Foreskin keratinocyte (primary cell): ENCODE measurements at places on chromosomes 6 and 20. TPM values are rescaled to one million over a fixed set of nuclear protein-coding genes. Genes with fewer than 3 reads are reported as not detected.
A peak's percentile ranks its signal among the peaks of the same experiment; 100 is the strongest.

Gene TMEM217
- total RNA-seq: 0.63 and 0.78 TPM in 2 replicates

DNA sequence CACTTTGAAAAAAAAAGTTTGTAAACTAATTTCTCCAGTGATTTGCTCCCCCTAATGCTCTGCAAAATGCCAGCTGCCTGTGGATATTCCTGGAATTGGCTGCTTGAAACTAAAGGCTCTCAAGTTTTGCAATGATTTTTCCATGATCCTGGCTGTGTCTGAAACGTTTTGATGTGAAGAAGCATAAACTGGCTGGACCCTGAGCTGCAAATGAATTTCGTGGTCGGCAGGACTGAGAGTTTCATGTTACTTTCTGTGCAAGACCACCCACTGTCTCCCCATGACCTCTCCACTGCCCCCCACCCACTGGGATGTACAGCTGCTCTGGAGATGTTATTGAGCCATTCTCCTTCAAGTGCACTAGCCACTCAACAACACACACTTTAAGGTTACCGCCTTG, 171.3 kb upstream of the SSTR4 start:
- DNase-seq: no peak

- no peak for DNase-seq
These were observed 14.5 kb downstream of the TREM1 start for GRCh38 chr6:41271901-41272395.

GRCh38 chr6:161101517-161101916, 109.9 kb downstream of the MAP3K4 start:
- DNase-seq: no peak

GRCh38 chr6:168181876-168182275, 102.9 kb upstream of the FRMD1 start:
- DNase-seq: no peak

DNA sequence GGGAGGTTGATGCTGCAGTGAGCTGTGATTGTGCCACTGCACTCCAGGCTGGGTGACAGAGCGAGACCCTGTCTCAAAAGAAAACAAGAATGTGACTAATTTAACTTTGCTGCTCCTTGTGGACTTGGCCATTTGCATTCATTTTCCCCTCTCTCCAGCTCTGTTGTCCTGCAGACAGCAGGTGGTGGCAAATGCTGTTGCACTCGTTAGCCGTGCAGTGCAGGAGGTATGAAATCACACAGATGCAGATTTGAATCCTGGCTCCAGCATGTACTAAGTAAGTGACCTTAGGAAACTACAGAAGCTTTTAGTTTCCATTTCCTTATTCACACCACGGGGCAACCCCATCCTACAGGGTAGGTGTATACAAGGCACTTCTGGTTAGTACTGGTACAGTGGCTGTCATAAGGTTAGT, 9.6 kb upstream of the BEND3 start:
- DNase-seq: no peak

- no peak for DNase-seq
These were observed 341.6 kb downstream of the PRKN start for GRCh38 chr6:162385980-162386379.

DNA sequence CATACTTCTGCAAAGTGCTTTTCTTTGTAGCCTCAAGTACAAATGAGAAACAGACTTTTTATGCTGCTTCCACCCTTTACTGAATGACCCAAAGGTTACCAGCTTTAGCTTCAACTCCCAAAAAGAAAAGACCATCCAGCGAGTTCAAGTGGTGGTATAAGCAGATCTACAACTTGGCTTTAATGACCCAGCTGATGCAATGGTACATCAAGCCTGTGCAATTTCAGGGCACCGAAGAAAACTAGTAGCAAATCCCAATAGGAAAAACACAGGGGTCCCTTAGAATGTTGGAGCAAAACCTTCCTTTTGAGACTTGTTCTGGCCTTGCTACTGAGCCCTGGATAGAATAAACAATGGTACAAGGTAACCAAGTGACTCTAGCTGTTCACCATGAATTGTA, 33.8 kb downstream of the STX7 start:
- DNase-seq: no peak

- DNase-seq: no peak
These were observed 21.6 kb upstream of the CALHM6 start for GRCh38 chr6:116439522-116440051.

GRCh38 chr20:60240415-60240814, 282.2 kb downstream of the CDH26 start:
- DNase-seq: no peak

DNA sequence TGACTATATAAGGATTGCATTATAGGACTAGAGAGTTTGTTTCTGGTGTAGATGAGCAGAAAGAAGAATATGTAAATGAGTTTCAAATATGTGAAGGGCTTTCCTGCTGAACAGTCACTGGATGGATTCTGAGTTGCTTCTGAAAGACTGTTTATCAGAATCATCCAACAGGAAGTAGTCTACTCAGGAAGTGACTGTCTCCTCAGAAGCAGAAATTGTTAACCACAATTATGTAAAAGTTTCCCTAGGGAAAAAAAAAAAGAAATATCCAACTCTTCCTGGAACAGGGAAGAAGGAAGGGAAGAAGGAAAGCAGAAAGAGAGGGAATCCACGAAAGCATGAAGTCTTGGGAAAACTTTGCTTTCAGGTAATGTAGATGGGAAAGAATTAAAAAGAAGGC, 138.9 kb downstream of the TENT5A start:
- DNase-seq: peak; percentile 60

DNA sequence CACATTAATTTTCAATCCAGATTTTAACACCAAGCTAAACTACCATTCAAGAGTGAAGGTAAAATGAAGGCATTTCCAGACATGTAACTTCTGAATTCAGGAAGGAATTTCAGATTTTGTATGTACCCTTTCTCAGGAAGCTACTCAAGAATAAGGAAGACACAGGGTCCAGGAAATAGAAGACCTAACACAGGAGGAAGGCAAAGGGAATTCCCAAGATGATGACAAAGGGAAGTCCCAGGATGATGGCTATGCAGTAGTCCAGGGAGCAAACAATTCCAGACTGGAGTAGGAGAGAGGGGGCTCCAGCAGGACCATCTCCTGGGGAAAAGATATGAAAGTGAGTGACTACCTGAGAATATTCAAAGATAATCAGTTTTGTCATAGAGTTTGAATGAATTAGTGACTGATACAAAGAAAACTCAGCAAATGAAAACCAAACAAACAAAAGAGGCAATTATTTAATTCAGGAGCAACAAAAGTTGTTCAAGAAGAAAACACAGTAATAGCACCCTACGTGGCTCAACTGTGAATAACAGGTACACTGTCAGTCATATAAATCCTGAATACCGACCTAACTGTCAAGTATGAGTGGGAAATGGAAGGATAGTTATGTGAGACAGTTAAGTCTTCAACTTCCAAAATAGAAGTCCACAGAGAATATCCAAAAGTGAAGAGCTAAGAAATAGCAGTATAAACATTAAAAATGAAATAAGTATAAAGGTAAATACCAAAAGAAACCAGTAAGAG, 4.0 kb downstream of the RNF24 start:
- no peak for DNase-seq

Gene TBC1D20
- total RNA-seq: 23.0 and 28.8 TPM in 2 replicates

Gene DAAM2
- 0.04 TPM in 1 of 2 replicates, not detected in the other for total RNA-seq

DNA sequence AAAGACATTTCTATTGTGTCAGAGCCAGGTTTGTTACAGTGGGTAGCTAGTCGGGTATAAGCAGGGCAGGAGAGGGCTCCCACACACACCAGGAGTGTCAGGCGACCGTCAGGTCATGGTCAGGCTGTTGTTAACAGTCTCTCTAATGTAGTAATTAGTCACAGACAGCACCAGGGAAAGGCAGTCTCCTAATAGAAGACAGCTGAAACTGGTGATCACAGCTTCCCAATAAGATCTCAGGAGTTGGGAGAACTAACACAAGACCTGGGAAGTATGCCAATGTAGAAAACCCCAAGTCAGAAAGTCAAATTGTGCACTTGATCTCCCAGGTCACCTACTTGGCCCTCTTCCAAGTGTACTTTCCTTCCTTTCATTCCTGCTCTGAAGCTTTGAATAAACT, 53.0 kb upstream of the GPR6 start:
- DNase-seq: no peak

GRCh38 chr6:13438126-13438525, 49.3 kb downstream of the GFOD1 start:
- no peak for DNase-seq

Gene MCCD1
- not detected in 2 replicates for total RNA-seq

- DNase-seq: no peak
These were observed 15.9 kb upstream of the KCNK16 start for GRCh38 chr6:39338397-39338796.

- no peak for DNase-seq
These were observed 56.4 kb downstream of the NOX3 start for GRCh38 chr6:155399062-155399744.

Gene GJA1
- 70.7 and 79.8 TPM in 2 replicates for total RNA-seq

Gene EFCAB8
- total RNA-seq: not detected in 2 replicates

DNA sequence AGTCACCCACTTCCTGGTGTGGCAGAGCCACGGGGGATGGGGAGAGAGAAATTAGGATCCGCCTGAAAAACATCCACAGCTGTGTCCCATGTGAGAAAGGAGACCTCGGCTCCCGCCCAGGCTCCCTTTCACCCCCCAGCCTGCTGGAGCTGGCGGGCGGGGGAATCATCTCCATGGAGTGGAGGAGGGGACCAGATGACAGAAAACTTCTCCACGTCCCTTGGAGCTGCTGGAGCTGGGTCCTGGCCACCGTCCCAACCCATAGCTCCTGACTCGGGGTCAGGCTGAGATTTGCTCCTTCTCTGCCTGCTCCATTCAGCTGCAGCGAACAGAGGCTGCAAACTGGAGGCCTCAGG, 113.8 kb downstream of the CEBPB start:
- DNase-seq: no peak

DNA sequence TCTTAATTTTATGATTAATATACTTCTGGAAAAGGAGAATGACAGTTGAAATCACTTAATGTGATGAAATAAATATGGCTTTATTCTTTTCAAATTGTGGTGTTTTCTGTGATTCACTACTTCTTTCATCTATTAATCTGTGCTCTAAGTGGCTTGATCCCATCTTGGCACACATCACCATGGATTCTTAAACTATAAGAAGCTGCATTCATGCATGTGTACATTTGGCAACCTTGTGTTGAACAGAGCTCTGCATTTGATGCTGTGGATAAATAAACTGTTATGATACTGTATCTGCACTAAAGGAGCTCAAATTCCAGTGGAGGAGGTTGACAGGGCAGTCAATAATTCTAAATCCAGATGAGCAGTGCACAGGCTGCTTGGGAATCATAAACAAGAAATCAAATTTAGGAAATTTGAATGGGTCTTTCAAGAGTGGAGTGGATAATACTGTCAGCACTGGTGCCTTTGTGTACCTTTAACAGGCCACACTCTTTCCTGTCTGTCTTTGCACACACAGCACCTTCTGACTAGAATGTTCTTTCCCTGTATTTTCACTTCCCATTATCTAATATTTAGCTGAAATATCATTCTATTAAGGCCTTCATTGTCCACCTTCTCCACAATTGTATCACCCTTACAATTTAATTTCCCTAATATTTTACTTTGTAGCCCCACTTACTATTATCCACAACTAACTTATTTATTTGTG, 252.9 kb downstream of the GRM1 start:
- DNase-seq: no peak

- DNase-seq: no peak
These were observed 975.9 kb downstream of the KIF16B start for GRCh38 chr20:15597306-15597705.

Gene GHRH
- not detected in 2 replicates for total RNA-seq

DNA sequence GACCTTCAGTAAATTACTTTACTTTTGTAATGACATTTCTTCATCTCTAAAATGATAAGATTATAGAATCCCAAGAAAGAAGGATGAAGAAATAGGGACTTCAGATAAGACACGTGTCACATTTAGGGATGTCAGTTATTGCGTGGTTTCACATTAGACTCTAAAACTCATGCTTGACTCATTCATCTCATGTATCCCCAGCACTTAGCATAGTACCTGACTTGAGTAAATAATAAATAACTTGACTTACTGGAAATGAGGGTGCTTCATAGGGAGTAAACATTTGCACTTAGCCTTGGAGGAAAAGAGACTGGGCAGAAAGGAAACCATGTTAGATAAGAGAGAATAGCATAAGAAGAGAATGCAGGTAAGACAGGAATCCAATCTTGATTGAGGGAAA, 37.2 kb downstream of the VTA1 start:
- no peak for DNase-seq

Gene GABRR1
- total RNA-seq: not detected in 2 replicates

- DNase-seq: peak; percentile 37
These were observed 699.0 kb upstream of the CITED2 start for GRCh38 chr6:140073456-140073855.

DNA sequence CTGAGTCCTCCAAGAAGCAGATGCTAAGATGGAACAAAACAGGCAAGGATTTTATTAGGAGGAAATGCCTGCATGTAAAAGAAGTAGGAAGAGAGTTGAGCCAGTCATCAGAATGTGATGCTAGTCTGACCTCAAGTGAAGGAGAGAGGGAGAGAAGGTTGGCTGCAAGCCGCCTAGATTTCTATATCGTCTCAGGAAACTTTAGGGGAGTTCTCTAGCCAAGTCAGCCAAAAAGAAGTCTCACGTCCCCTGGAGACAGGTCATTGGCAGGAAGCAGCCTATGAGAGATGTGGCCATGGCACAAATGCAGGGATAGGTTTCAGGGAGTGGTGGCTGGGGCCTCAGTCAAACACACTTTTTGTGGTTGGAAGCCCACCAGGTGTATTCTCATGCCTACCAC, 378.0 kb downstream of the CD109 start:
- no peak for DNase-seq

DNA sequence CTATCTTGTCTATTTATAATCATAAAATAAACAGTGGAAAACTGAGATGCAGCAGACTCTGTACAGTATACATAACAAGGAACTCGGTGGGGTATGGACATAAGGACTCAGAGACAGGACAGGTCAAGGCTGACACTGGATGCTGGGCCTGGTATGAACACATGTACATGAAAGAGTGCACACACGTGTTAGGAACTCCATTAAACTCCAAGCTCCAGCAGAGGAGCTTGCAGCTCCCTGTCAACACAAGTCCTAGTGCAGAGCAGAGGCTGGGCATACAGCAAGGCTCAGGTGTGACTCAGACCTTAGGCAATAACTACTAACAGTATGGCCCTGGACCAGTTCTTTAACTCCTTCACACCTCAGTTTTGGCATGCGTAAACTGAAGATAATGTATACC, 17.1 kb downstream of the NAPB start:
- DNase-seq: peak; percentile 76

DNA sequence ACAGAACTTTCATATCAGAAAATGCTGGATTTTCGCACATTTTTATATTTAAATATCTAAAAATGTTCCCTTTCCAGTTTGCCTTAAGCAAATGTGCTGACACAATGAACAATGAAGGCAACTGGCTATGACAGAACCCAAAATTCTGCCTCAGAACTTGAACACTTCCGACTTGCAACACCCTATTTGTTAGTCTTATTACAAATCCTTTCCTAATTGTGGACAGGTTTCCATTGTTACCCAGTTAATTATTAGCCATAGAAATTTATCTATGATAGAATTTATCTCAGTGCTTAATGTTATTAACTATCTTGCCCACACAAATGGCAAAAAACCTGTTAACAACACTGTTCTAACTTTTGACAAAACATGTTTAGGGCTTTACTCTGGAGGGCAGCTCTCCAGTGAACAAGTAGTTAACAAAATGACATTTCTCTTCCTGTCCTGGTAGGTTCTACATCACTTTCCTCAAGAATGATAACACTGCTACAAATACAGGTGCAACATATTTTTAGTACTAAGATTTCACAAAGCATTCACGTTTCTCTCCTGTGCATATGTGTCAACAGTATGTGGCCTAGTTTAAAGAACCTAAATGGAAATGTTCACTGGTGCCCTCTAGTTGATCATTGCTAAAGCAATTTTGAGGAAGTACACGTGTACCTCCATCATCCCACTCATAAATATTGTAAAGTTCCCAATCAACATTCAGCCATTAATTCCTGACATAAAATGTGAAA, 58.4 kb downstream of the HIVEP2 start:
- DNase-seq: no peak

- no peak for DNase-seq
These were observed 19.7 kb upstream of the ULBP3 start for GRCh38 chr6:150088481-150089154.
